ENCODE measurements at places on chromosomes 1 and 21. TPM values are rescaled to one million over a fixed set of nuclear protein-coding genes. Genes with fewer than 3 reads are reported as not detected.
A peak's percentile ranks its signal among the peaks of the same experiment; 100 is the strongest.

The OR2M2 gene
- not detected for total RNA-seq

The C1orf116 gene
- total RNA-seq = 0.10 TPM

The TRIM58 gene
- 0.84 TPM for total RNA-seq

- H3K27ac ChIP-seq = no peak overlapping the region
- DNase-seq = no peak
- no peaks in the 10 kb centered on the region for H3K27me3 ChIP-seq
- no peak overlapping the region for H3K4me3 ChIP-seq
- H3K36me3 ChIP-seq = no peaks in the 10 kb centered on the region
Observed at GRCh38 chr1:75630998-75631397, 20.1 kb upstream of the SLC44A5 start.

GRCh38 chr1:110875216-110875731 is 2.3 kb downstream of the CD53 start:
- peak; percentile 56 for DNase-seq
- no peaks in the 10 kb centered on the region for H3K27me3 ChIP-seq
- peaks cover 61% of the 10 kb centered on the region for H3K4me1 ChIP-seq

All from B cell (primary cell).